ENCODE measurements at places on chromosomes 11 and 22.

GRCh38 chr22:28997342-28997741, 64.3 kb downstream of the C22orf31 start:
- DNase-seq = no peak

GRCh38 chr11:95512177-95512576, 277.4 kb downstream of the FAM76B start:
- DNase-seq = peak; percentile 33

DNA sequence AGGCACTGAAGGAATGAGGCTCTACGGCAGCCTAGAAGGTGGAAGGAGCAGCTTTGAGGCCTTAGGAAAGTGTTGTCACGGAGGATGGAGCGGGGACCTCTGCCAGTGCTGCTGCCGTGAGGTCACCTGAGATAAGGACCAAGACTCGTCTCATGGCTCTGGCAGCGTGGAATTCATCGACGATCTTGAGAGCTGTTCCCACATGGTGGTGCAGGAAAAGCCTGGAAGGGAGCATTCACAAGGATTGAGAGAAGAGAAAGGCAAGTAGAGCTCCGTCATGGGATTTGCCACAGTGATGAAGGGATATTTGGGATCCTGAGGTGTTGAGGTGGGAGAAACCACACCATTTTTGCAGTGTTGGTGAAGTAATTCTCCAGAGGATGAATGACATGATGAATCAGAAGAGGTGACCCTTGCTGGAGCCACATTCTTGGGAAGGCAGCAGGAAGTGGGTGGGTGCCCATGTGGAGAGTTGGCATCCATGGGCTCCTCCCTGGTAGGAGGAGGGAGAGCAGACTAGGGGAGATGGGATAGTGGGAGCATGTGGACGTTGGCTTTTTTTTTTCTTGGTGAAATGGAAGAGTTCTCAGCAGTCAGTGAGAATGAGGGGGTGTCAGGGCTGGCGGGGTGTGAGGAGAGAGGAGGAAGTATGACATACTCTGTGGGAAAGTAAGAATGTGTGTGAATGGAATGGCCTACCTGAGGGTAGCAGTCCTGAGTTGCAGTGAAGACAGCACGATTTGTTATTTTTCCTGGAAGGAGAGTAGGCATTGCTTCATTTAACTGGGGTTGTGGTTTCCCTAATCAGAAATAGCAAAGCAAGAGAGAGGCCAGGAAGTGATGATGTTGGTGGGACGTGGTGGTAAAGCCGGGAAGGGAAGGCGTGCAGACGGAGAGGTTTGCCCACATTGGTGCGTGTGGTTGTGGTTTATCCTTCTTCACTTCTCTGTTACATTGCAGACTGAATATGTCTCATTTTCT, 11.1 kb downstream of the PPP6R3 start:
- DNase-seq = no peak

GRCh38 chr11:28461846-28462245, 353.7 kb downstream of the METTL15 start:
- no peak for DNase-seq

DNA sequence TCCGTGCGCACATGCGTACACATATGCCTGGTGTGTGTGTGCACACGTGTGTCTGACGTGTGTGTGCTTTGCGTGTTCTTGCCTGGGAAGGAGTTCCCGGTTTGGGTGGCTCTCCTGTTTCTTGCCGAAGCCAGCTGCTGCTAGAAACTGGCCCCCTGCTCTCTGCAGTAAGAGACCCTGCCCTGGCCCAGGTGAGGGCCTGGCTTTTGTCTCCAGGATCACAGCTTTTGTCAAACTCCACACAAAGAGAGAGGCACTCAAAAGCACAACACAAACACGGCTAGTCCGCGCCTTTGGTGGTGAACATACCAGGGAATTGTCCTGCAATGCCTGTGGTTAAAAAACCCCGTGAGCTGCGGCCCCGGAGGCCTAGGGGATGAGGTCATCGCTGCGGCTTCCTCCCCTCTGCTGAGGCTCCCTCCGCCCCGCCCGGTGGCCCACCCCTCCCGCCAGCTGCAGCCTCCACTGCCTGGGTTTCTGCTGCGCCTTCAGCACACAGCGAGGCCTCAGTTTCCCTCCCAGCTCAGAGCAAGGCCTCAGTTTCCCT, 88.9 kb downstream of the KCNQ1 start:
- DNase-seq = peak; percentile 73

DNA sequence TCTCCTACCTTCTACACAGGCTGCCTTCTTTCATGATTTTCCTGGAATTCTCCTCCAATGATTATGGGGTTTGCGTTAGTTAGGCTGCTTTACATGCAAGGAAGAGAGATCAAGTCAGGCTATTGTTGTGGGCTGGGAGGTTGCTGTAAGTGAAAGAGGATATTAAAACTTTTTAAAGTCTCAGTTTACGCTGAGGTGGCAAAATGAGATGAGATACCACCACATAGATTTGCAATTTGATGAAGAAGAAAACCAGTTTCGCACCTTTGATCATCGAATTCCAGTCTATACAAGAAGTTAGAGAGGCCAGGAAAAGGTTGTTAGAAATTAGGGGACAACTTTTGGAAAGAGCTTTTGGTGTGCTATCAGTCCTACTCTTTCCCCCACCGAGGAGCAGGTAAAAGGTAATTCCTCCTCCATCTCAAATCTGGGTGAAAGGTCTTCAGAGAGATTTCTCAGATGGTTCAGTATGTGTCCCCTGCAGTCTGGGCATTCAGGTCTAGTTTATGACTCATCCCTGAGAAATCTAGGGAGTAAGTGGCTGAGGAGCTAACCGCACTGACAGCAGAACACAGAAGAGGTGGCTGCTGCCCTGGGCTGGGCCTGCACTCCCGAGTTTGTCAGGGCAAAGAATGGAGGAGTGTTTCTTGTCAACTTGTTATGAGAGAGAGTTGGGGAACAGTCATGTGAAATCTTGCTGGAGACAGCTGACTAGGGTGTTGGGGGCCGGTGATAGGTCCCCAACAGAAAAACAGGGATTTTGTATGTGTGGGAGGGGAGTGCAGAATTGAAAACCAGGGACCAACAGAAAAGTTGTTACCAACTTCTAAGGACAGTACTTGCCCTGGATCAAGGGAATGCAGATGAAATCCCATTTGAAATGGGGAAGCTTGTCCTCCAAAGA, 34.7 kb downstream of the CCDC83 start:
- DNase-seq = no peak

- no peak for DNase-seq
Measured at GRCh38 chr11:88188251-88188931, 13.1 kb upstream of the RAB38 start.

DNA sequence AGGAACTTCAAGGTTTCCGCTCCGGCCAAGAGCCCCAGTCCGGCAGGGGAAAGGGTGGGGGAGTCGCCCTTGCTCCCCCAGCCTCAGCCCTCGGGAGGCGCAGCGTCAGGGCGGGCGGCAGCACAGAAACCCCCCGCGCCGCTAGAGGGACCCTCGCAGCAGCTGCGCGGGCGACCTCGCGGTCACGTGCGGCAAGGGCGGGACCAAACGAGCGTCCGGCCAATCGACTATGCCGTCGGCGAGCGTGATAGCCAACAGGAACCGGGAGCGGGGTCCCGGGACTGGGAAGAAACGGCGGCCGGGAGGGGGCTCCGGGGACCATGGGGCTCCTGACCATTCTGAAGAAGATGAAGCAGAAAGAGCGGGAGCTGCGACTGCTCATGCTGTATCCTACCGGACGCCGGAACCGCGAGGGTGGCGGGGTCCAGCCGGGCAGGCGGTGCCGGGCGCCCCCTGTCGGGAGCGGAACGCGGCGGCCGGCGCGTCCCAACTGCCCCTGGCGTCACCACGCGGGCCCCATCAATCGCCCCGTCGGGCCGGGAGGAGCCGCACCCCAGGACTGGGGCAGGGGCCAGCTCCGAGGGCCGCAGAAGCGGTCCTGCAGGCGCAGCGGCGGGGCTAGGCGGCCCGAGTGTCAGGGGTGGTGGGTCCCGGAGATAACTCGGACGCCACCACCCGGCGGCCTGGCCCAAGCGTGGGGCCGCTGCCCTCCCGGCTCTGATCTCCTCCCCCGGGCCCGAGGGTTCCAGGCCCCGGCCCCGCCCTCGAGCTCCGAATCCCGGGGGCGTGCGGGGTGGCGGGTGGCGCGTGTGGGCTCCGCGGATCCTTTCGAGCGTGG, at the start of gene ARL2:
Gene ARL2 (plus strand): TSS at position 273 of the 838 bp plus-strand sequence. CDS start 48 bp downstream, at position 321.
- DNase-seq = peak; percentile 95

GRCh38 chr22:49300241-49300640, 527.4 kb downstream of the BRD1 start:
- no peak for DNase-seq

DNA sequence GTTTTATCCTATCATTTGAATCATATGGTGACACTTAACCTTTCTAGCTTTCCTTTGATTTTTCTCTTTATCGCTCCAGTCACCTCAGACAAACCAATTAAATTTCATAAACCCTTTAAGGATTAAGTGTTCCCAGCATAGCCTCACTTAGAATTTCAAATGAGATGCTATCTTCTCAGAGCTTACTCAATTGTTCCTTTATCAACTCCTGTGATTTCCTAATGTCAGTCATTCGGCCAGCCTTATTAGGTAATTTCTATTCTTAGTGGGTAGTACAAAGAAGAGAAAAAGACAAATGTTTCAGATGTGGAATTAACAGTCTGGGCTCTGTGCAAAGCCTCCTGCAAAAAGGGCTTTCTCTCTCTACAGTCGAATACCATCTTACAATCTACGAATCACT, 77.1 kb upstream of the CCDC90B start:
- DNase-seq = no peak

DNA sequence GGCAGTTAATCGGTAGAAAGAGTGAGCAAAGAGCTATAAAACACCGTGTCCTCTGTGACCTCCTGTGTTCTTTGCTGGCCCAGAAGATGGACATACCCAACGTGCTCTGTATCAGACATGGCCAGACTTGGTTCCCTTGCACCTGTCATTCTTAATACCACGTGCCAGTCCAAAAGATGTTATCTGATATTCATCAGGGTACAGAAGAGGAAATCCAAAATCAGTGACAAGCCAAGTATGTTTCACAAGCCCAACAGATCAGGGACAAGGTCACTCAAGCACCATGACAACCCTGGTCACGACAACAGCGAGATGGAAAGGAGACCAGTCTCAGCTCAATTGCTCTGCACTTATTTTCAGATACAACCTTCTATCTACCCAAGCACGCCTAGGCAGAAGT, 3.4 kb downstream of the LRP4 start:
- no peak for DNase-seq

DNA sequence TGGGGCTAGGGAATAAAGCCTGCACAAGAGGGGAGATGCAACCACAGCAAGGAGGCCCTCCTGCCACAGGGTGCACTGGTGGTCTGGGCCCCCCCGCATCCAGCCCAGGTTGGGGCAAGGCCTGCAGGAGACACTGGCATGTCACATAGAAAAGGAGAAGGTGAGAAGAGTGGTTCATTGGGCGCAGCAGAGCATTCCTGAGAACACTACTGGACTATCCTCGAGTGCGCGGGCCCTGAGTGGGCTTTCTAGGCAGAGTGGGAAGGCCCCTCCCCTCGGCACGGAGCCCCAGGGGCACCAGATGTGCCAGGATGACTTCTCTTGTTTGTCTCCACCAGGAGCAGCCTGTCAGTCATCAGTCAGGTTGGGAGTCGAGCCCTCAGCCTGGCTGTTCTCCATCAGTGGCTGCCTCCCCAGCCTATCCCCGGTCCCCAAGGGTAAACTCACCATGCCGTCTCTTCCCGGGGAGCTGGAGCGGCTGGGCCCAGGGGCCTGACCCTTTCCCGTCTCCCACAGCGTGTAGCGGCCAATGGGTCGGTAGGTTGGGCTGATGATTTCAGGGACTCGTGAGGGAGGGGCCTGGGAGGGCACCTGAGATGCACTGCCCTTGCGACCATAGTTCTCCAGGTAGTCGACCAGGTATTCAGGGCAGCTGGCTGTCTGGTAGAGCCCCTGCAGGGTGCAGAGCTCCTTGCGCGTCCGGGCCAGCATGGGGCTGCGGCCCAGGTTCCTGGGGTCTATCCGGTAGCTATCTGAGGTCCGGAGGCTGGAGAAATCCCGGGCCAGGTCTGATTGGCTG, 9.0 kb downstream of the USP2 start:
- DNase-seq = no peak

DNA sequence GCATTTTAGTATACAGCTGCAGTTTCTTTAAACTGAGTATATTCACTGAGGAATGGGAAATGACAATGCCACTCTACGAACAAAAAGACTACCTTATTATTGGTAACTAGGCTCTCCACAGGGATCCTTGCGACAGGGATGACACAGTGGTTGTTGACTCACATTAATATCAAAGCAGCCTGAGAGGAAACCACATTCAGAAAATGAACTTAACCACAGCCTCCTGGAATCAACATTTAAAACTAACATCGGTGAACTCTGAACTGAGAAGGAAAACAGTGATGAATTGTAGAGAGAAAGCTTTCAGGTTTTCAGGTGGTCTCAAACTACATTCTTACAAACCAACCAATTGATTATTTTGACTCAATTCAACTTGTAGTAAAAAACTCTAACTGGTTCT, 90.3 kb upstream of the MTMR2 start:
- DNase-seq = no peak

DNA sequence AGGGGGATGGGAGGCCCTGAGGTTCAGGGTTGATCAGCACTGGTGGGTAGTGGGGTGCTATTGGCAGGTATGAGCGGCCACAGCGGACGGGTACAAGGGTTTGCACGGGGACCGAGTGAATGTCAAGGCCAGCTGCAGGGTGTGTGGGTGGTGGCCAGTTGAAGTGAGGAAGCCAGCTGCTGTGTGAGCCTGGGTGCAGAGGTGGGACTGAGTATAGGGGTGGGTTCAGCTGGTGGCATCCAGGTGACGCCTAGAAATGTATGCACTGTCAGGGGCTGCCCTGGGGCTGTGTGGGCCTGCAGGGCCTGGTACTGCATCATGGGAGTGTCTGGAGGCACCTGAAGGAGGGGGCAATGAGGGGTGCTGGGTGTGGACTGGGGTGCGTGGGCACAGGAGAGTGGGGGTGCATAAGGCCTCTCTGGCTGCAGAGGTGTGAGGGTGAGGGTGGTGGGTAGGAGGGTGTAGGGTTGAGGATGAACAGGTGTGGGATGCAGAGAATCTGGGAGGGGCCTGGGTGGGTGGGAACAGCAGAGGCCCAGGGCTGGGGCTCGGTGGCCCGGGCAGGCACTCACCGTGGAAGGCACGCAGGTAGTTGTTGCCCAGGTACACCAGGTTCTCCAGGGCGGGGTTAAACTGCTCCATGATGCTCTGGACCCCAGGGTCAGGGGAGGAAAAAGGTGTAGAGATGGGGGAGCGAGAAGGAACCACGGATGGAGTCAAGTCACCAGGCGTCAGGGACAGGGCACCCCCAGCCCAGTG, 1.7 kb downstream of the BAIAP2L2 start:
- DNase-seq = no peak

DNA sequence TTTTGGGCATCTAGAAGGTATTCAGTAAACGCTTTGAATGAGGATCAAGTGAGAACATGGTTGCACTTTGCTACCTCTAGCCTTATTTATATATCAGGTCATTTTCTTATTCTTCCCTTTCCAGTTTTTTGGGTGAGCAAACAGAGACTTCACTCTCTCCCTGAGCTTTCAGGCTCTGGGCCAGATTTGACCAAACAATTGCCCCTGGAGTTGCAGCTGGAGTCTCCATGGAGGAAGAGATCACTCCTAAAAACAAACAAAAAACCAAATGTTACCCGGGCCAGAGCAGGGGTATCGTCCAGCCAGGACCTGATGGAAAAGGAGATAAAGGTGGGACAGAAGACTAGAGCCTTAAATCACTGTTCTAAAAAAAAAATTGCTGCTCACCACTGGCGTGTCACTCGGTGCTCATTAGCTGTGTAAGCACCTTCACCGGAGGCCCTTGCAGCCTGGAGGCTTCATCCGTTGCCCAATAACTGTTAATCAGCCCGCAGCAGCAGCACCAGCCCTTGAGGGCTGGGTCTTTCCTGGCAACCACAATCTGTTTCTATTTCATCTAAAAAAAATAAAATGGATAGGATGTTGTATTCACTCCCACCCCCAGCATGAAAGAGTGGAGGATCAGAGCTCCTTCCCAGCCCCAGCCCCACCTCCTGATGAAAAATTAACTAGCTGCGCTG, 125.0 kb downstream of the PKNOX2 start:
- no peak for DNase-seq

Data from ovary (tissue), 10 donors.